ENCODE measurements at places on chromosomes 11 and 22.

- DNase-seq, result no peak
These were observed 3.6 kb downstream of the SOX6 start for GRCh38 chr11:16352707-16353106.

GRCh38 chr11:125360066-125360465 lies 136.0 kb downstream of the FEZ1 start:
- no peak for DNase-seq

- DNase-seq, result no peak
These were observed 27.5 kb upstream of the CRYBB3 start for GRCh38 chr22:25172153-25172552.

DNA sequence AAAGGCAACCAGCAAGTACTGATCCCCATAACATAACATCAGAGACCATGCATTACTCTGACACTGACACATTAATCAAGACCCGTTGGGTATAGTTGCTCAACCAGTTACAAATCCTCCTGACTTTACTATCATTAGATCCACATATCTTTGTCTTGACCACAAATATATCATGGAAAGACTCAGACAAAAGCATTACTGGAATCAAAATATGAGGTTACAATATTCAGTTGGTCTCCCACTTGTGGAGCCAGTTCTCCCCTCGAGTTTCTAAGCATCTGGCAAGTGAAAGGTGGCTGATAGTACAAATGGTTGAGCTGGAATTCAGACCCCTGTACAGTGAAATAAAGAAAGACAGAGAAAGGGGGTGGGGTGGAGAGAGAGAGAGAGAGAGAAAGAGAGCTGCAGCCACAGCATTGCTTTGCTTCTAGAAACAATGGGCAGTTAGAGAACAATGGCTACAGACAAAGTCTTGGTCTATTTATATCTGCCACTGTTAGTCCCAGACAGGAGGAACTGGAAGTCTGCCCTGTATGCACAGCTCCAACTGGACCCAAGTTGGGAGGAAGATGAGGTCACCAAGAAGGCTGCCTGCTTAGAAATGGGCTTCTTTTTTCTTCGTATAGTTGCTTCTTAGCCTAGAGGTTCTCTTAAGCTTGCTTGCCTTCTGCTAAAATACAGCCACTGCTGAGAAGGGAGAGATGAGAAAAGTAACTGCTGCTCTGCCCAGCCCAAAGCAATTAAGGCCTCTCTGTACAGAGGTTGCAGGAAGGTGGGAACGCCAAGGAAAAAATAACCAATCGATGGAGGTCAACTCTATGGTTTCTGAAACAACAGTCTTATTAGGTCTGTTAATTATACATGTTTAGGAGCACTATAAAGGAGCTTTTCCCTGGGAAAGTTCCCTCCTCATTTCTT lies 85.5 kb downstream of the ETS1 start:
- peak; percentile 55 for DNase-seq

DNA sequence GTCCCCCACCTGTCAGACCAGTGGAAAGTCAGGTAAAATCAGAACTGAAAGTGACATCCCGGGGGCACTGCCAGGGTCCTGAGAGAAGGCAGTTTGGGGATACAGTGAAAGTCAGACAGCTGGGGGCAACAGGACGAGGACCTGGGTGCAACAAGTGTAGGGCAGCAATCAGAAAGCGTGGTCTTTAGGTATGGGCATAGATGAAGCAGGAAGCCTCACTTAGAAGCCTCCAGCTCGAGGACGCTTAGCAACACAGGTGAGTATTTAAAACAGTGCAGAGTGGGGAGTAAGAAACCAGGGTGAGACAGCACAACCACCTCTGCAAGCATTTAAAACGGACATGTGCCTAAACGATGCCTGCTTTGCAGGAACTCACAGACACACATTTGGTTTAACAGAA lies 64.6 kb upstream of the POU2AF1 start:
- no peak for DNase-seq

Data from GM03348 (cell line).